ENCODE measurements at places on chromosomes 7 and 10. TPM values are rescaled to one million over a fixed set of nuclear protein-coding genes. Genes with fewer than 3 reads are reported as not detected.

DNA sequence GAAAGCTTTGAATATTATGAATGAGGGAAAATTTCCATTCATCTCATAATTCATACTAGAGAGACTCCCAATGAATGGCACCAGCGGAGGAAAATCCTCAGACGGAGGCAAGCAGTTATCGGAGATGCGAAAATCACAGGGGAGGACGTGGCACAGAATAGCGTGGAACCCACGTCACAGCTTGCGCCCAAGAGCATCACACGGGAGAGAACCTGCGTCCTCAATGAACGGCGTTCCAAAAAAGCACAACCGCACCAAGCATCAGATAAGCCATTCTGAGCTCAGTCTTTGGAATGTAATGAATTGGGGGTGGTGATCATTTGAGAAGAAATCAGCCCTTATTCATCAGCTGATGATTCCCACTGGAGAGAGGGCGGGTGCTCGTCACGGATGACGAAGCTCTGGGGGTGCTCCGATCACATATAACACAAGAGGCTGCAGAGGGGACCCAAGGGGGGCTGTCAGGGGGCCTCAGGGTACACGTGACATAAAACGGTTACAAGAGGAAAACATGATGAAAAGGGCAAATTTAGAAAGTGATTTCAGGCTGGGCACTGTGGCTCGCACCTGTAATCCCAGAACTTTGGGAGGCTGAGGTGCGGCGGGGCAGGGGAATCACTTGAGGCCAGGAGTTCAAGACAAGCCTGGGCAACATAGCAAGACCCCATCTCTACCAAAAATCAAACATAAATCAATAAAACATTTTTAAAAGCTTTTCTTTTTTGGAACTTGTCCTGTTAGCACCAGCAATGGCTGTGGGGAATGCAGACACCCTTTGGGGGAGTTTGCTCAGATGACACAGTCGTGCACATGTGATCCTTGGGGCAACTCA is 33.8 kb upstream of the FIS1 start:
- H3K27me3 ChIP-seq: peaks cover 18% of the 10 kb centered on the region
- no peaks in the 10 kb centered on the region for H3K4me1 ChIP-seq
- H3K36me3 ChIP-seq: no peaks in the 10 kb centered on the region
- H3K27ac ChIP-seq: no peak overlapping the region
- DNase-seq: no peak

GRCh38 chr7:100559127-100559526 is 14.6 kb downstream of the SAP25 start:
- H3K27ac ChIP-seq: peak overlapping the region; percentile 83
- no peaks in the 10 kb centered on the region for H3K27me3 ChIP-seq
- DNase-seq: no peak
- H3K4me1 ChIP-seq: peaks cover 5% of the 10 kb centered on the region
- no peak overlapping the region for H3K4me3 ChIP-seq

GRCh38 chr10:118484152-118484871 is 111.1 kb downstream of the PRLHR start:
- no peak for DNase-seq
- no peak overlapping the region for H3K4me3 ChIP-seq
- H3K27ac ChIP-seq: no peak overlapping the region
- H3K27me3 ChIP-seq: peaks cover 11% of the 10 kb centered on the region

DNA sequence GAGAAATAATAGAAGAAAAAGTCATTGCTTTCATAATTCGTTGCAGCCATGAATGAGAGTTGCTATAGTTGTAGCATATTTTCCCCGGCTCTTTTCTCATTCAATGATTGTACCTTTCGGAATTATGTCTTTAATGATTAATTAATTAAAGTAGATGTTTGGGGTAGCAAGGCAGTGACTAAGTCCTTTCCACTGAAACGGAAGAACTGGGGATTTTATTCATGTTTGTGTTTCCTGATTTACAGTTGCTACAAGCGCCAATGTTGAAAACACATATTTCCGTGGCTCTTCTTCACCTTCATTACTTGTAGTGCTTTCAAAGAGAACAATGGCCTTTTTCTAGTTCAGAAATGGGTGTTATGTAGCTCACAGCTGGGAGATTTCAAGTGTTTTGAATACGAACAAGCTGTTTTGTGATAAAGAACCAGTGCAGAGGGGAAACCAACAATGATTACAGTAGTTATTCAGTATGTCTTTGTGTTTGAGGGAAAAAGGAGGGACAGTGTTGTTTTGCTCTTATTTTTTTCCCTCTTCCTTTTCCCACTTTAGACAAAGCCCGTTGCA is 153.5 kb downstream of the NSUN6 start:
- H3K27ac ChIP-seq: no peak overlapping the region
- H3K36me3 ChIP-seq: no peaks in the 10 kb centered on the region
- no peak for DNase-seq
- no peaks in the 10 kb centered on the region for H3K4me1 ChIP-seq

DNA sequence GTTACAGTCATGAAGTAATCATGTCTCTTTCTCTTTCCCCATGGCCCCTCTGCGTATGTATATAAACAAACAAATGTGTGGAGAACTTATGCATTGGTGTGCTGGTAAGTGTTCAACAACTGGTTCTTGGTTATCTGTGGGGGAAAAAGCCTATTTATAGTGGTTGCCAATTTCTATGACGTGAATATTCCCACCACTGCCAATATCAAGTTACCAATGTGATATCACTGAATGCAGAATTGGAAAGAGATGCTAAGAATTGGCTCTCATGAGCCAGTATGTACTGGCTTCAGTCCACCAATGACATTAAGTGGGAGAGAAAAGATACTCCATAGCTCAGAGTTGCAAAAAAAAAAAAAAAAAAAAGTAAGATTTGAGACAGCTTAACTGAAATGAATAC is 399.7 kb downstream of the REEP3 start:
- no peaks in the 10 kb centered on the region for H3K36me3 ChIP-seq
- H3K4me1 ChIP-seq: peaks cover 53% of the 10 kb centered on the region
- no peak for DNase-seq
- no peak overlapping the region for H3K4me3 ChIP-seq
- no peak overlapping the region for H3K27ac ChIP-seq
- no peaks in the 10 kb centered on the region for H3K27me3 ChIP-seq

DNA sequence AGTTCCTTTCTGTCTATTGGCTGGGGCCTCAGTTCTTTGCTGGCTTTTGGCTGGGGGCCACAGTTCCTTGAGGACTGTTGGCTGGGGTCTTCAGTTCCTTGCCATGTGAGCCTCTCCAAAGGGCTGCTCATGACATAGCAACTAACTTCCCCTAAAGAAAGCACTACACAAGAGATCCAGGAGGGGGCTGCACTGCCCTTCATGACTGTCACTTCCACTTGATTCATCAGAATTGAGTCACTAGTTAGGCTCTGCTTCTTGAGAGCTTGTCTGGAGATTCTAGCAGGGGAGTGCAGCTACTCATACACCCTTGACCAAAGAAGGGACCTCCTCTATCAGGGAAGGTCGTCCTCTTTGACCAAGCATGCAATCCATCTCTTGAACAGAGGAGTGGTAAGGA is 38.0 kb upstream of the MKX start:
- no peak for DNase-seq
- no peak overlapping the region for H3K27ac ChIP-seq
- H3K4me3 ChIP-seq: no peak overlapping the region

The NME8 gene
- 0.67 TPM for total RNA-seq

The FAM25C gene
- total RNA-seq: not detected

The ITPRID1 gene
- total RNA-seq: 3.1 TPM
